ENCODE measurements at places on chromosomes 3 and 15.

- no peak for DNase-seq
Measured at GRCh38 chr3:100725935-100726513, 16.7 kb downstream of the TFG start.

DNA sequence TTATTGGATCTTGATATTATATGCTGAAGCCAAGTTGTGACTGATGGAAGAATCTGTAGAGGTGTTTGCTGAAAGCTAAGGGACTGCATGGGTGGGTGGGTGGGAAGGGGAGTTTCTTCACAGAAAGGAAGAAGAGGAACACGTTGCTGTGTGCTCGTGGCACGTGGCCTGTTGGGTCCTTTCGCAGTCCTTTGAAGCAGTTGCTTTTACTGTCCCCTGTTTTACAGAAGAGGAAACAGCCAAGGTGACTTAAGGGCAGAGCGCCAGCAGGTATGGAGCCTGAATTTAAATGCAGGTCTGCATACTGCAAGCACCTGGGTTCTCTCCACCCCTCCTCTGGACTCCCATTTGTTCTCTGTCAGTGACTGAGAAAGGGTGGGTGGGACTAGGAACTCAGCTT is 59.4 kb upstream of the PRR23C start:
- DNase-seq: no peak

DNA sequence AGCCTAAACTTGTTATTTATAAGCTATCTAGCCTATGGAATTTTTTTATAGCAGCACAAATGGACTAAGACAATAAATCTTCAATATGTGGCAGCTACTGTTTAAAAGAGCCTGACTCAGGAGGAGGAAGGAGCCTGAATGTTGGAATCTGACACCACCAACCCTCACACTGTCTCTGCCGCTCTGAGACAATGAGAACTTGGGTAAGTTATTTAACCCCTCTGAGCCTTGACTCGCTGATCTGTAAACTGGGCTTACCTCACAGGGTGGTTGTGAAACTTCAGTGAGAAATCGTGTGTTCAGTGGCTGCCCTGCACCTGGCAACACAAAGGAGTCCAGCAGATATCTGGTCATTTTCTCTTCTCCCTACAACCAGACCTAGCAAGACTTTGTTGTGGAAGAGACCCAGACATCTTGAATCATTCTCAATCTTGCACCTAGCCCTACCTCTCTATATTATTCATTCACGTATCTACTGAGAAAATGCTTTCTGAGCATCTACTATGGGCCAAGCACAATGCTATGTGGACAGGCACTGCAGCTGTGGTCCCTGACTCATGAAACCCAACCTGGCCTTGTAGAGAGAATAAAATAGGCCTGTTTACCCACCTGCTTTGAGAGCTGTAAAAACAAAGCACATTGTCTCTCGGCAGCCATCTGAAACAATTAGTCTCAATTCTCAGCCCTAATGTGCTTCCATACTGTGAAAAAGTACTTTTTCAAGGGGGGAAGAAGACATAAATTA is 81.9 kb upstream of the SLC25A36 start:
- no peak for DNase-seq

DNA sequence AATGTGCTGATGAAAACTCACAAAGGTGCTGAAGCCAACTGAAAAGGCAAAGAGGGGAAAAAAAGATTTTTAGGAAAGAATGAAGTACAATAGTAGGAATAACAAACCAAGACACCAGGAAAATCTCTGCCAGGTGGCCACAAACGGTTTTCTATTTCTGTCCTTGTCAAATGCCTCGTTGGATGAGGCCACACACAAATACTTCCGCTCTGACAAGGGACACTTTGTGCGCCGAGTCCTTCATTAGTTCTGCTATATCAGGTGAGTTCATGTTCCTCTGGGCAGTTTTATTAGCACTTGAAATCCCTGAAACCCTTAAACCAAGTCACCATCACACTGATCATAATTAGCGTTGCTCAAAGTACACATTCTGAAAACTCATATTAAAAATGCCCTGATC is 373.1 kb downstream of the VPS13C start:
- no peak for DNase-seq

- no peak for DNase-seq
Measured at GRCh38 chr3:120443626-120444123, 7.1 kb downstream of the FSTL1 start.

DNA sequence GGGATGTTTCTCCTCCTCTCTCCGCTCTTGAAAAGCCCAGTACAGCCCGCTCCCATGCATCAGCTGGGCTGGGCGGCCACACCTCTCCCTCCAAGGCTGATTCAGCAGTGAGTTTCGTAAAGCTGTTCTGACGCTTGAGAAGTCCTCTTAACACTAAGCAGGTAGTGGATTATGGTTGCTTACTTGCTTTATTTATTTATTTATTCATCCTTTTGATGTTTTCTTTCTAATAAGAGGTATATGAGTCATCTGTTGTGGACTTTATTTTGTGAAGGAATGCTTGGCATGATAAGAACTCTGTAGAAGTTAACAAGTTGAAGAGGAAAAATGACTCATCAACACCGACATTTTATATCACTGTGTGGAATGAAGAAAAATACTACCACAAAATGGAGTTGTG is 285.0 kb downstream of the SQOR start:
- no peak for DNase-seq

GRCh38 chr15:69026355-69026754 is 11.9 kb downstream of the NOX5 start:
- DNase-seq: no peak

DNA sequence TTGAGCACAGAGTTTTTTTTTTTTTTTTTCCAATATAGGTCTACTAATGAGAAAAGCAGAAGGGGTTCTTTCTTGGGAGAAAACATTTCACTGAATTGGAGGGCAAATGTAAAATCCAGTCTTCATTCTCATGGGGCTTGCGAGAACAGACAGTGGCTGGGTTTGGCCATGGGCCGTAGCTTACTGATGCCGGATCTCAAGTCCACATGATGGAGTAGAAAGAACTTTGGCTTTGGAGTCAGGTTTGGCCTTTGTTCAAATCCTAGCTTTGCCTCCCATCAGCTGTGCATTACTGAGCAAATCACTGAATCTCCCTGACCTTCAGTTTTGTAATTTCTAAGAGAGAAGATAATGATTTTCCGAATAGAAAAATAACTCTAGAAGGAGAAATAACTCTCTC is 59.7 kb downstream of the LMCD1 start:
- DNase-seq: no peak

DNA sequence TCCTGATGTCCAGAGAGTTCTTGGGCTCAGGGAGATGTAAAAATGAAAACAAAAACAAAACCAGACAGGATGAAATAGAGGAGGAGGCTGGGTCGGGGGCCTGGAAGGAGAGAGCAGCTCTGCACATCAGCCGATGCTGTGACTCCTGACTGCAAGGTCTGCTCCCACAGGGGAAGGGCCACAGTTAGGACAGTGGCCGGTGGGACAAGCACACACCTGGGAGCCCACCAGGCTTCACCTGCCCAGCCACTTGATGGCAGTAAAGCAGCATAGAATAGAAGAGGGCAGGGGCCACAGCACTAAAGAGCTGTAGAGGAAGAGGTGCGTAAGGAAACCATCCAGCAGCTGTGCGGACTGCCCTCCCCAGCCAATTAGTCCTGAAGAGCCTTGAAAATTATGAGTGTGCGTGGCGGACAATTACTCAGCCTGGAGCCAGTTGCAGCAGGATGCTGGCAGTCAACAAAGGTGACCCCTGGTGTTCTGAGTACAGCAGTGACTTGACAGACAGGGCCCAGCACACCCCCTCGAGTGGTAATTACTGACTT is 29.8 kb downstream of the ALS2CL start:
- DNase-seq: no peak

Measured in stimulated activated CD4-positive, alpha-beta T cell treated with anti-CD3 and anti-CD28 coated beads, Interleukin-1b, Interleukin-23, amount 100 ng/mL, for 1 hour (primary cell).